ENCODE measurements at places on chromosomes 6 and 20.

DNA sequence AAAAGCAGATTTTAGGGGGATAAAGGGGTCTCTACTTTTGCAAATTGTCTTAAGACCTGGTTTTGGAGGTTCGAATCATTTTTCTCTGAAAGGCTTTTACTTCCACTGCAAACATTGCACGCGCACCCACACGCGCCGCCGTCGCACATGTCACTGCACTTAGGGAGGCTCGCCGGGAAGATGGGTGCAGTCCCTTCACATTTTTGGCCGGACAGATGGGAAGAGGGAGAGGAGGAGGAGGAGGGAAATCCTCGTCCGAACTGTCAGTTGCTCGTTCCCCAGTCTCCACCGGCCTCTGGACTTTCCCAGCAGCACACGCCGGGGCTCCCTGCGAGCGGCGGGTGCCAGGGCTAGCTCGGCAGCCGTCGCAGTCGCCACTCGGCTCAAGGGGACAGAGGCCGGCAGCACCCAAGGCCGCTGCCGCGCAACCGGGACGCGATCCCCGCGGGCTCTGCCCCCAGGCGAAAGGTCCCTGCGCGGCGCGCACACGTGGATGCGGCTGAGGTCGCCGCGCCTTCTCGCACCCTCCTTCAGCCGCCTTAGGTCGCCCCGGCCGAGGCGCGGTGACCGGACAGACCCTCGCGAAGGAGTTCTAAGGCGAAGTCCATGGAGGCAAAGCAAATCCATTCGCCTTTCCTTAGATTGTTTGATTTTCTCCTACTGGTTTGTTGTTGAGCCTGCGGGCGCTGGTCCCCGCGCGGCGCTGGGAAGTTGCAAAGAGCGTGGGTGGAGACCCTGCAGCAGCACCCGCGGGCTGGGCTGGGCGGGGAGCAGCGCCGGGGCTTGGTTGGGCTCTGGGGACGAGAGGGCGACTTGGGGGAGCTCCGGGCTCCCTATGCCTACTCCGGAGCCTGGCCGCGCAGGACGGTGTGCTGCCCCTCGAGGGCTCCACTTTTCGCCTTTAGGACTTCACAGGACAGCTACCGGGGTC is 1.2 kb downstream of the MYB start:
- DNase-seq: no peak
- peaks cover 44% of the 10 kb centered on the region for H3K27me3 ChIP-seq
- H3K27ac ChIP-seq: no peak overlapping the region
- H3K36me3 ChIP-seq: no peaks in the 10 kb centered on the region
- H3K4me3 ChIP-seq: peak overlapping the region; percentile 67
- peaks cover 36% of the 10 kb centered on the region for H3K4me1 ChIP-seq

DNA sequence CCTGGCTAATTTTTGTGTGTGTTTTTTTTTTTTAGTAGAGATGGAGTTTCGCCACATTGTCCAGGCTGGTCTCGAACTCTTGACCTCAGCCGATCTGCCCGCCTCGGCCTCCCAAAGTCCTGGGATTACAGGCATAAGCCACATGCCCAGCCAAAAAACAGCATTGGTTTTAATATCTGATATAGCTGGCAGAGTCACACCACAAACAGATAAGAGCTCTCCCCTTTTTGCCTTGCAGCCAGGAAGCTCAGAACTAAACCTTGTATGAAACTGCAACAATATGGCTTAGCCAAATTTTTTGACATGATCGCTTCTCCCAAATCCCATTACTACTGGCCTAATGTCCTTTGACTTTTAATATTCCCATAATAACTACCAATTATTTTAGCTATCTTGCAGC is 4.9 kb downstream of the ACOT8 start:
- peaks cover 12% of the 10 kb centered on the region for H3K36me3 ChIP-seq
- no peak for DNase-seq
- no peak overlapping the region for H3K27ac ChIP-seq
- no peaks in the 10 kb centered on the region for H3K27me3 ChIP-seq

DNA sequence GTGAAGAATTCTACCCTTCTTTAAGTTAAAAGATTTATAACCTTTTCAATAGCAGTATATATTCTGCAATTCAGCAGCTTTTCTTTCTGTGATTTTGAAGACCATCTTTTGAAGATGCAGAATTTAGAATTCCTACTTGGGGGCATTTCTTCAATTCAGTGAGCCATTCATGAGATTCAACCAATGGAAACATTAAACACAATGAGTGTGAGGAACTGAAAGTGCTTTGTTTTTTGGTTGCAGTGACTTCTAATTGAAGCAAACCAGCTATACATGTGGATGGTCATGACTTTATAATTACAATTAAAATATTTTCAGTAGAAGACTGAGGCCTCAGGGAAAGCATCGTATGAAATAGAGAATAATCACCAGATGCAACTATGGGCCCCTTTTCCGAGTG is 108.3 kb downstream of the CARMIL1 start:
- no peak overlapping the region for H3K4me3 ChIP-seq
- H3K36me3 ChIP-seq: no peaks in the 10 kb centered on the region
- no peak overlapping the region for H3K27ac ChIP-seq

DNA sequence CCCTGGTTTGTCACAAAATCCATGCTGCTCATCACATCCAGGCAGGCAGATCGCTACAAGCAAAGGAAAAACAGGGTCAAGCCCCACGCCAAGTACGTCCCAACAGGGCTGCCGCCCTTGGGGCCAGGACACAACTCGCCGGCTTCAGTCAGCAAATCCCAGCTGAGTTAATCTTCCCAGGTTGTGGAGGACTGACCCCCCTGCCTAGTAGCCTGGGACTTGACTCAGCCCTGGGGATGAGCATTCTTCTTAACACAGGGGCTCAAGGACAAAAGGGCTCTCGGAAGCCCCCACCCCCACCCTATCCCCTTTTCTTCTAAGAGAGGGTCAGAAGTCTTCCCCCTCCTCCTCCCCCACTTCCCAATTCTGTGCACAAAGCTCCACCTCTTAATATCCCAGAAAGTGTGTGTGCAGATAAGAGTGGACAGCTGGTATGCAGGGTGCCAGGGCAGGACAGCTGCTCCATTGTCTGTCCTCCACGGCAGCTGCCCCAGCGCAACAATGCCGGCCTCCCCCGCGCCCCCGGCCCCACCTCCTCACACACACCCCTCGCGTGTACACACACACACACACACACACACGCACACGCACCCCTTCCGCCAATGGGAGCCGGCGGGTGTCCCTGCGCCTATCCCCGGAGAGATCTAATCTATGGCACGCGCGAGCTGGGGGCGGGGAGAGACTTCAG is 4.5 kb downstream of the DLL1 start:
- H3K36me3 ChIP-seq: no peaks in the 10 kb centered on the region
- peak overlapping the region; percentile 64 for H3K27ac ChIP-seq
- H3K27me3 ChIP-seq: peaks cover 59% of the 10 kb centered on the region
- peak overlapping the region; percentile 46 for H3K4me3 ChIP-seq
- DNase-seq: peak; percentile 71

DNA sequence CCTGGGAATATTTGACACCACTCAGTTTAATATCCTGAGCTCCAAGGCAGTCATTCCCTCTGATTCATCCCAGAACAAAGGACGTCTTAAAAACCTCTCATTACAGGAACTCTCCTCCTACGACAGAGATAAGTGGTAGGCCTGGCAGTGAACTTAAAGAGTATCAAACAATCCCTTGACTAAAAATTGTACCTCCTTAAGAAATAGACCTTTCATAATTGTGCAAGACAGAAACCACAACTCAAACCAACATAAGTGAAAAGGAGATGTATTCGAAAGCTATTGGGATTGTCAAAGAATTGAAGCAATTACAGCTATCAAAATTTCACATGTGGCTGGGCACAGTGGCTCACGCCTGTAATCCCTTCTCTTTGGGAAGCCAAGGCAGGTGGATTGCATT is 19.1 kb upstream of the BNIP5 start:
- no peak for DNase-seq
- H3K4me1 ChIP-seq: peaks cover 8% of the 10 kb centered on the region
- no peaks in the 10 kb centered on the region for H3K27me3 ChIP-seq
- no peak overlapping the region for H3K4me3 ChIP-seq

GRCh38 chr6:167148021-167148420 is 9.8 kb downstream of the GPR31 start:
- no peak for DNase-seq
- H3K4me1 ChIP-seq: peaks cover 10% of the 10 kb centered on the region
- no peaks in the 10 kb centered on the region for H3K36me3 ChIP-seq
- peaks cover 83% of the 10 kb centered on the region for H3K27me3 ChIP-seq
- H3K27ac ChIP-seq: no peak overlapping the region
- H3K4me3 ChIP-seq: no peak overlapping the region

DNA sequence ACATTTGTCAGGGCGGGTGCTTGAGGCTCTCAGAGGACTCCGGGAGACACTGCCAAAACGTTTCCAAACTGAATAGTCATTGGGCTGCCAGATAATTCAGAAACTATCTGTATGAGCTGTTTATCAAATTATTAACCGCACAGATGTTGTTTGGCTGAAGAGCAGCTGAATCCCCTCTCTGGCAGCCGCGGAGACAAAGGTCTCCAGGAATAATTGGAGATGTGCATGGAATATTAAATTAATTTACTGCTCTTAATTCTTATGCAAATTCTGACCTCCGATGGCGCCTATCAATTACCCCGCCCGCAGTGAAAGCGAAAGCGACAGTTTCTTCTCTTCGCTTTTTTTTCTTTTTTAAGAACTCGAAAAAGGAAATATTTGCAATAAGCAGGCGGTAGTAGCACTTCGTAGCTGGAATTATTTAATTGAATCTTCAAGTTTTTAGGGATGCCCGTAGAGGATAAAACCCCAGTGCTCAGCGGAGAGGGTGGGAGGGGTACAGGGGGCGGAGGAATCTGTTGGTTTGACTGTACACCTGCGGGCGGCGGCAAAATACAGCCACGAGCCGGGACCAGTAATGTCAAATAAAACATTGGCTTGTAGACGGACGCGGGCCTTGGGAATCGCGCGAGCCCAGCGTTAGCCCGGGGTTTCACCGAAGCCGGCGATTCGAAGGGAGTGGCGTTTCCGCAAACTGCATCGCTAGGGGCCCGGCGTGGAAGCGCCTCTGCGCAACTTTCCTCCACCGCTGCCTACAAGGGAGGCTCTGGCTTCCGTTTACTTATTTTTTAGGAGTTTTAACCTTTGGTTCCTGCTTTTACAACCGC is 6.2 kb downstream of the LINC00237 start:
- H3K4me3 ChIP-seq: no peak overlapping the region
- no peaks in the 10 kb centered on the region for H3K36me3 ChIP-seq
- peaks cover 100% of the 10 kb centered on the region for H3K27me3 ChIP-seq
- H3K4me1 ChIP-seq: peaks cover 15% of the 10 kb centered on the region

DNA sequence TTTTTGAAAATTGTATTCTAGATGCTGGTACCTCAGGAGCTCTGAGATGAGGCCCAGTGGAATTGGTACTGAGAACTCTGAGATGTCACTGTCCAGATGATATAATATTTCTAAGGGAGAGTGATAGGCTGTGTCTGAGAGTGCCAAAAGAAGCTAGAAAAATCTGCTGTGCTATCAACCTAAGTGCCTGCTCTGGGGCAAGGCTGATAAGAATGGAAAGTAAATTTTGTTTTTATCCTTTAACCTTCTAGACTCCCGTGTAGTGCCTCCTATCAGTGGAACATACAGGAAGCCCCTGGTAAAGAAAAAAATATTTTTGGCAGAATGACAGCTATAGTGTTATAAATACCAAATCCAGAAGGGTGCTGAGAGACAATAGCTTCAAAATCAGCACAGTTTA is 348.2 kb downstream of the TFAP2B start:
- no peak overlapping the region for H3K27ac ChIP-seq
- H3K4me3 ChIP-seq: no peak overlapping the region
- DNase-seq: no peak
- H3K36me3 ChIP-seq: peaks cover 9% of the 10 kb centered on the region
- no peaks in the 10 kb centered on the region for H3K4me1 ChIP-seq

- H3K4me1 ChIP-seq: peaks cover 21% of the 10 kb centered on the region
- no peak overlapping the region for H3K4me3 ChIP-seq
- peak overlapping the region; percentile 74 for H3K27ac ChIP-seq
- no peak for DNase-seq
- H3K36me3 ChIP-seq: peaks cover 7% of the 10 kb centered on the region
- H3K27me3 ChIP-seq: no peaks in the 10 kb centered on the region
Observed at GRCh38 chr6:130852844-130853554, 25.8 kb downstream of the SMLR1 start.

DNA sequence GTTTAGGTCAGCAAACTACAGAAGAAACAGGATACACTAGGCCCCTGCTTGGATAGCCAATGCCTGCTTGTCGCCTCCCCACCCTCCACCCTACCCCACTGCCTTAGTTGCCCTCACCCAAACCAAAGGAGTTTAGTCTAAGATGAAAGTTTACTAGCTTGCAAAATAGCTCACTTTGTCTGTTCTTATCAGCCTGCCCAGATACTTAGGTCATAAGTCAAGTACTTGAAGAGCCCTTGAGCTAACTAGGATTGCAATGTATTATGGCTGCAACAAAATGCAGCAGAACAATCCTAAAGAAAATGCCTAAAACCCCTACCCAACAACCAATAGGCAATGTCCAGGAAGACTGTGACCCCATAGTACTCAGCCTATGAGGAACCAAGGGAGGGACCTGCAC is 7.3 kb upstream of the ENTPD6 start:
- no peak overlapping the region for H3K27ac ChIP-seq
- peaks cover 20% of the 10 kb centered on the region for H3K27me3 ChIP-seq
- H3K4me3 ChIP-seq: no peak overlapping the region
- peaks cover 2% of the 10 kb centered on the region for H3K4me1 ChIP-seq
- DNase-seq: no peak

- H3K27me3 ChIP-seq: no peaks in the 10 kb centered on the region
- no peak overlapping the region for H3K27ac ChIP-seq
- no peak for DNase-seq
- H3K36me3 ChIP-seq: no peaks in the 10 kb centered on the region
- H3K4me3 ChIP-seq: no peak overlapping the region
- peaks cover 4% of the 10 kb centered on the region for H3K4me1 ChIP-seq
Observed at GRCh38 chr6:81683912-81684311, 68.6 kb downstream of the TENT5A start.

DNA sequence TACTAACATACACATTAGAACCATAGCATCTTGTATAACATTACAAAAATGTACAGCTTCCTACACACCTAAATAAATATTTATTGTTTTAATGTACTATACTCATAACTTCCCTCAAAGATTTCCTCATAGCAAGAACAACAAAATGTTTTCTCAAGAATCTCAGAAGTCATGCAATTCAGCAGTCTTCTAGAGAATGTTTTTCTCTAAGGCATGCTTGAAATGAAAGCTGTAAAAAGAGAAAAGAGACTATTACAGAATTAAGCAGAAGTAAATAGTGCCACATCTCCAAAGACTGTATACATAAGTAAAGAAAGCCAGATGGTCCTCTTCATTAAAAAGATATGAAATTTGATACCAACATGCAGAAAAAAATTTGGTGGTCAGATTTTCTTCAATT is 672.2 kb downstream of the EPM2A start:
- no peak overlapping the region for H3K27ac ChIP-seq
- H3K27me3 ChIP-seq: no peaks in the 10 kb centered on the region
- no peak overlapping the region for H3K4me3 ChIP-seq
- no peak for DNase-seq
- no peaks in the 10 kb centered on the region for H3K36me3 ChIP-seq
